Stimulated activated CD4-positive, alpha-beta T cell treated with anti-CD3 and anti-CD28 coated beads, Interleukin-4, amount 100 ng/mL, for 1 hour (primary cell): ENCODE measurements at places on chromosomes 16 and 17.

GRCh38 chr17:83055911-83056582, 23.4 kb upstream of the METRNL start:
- no peak for DNase-seq

DNA sequence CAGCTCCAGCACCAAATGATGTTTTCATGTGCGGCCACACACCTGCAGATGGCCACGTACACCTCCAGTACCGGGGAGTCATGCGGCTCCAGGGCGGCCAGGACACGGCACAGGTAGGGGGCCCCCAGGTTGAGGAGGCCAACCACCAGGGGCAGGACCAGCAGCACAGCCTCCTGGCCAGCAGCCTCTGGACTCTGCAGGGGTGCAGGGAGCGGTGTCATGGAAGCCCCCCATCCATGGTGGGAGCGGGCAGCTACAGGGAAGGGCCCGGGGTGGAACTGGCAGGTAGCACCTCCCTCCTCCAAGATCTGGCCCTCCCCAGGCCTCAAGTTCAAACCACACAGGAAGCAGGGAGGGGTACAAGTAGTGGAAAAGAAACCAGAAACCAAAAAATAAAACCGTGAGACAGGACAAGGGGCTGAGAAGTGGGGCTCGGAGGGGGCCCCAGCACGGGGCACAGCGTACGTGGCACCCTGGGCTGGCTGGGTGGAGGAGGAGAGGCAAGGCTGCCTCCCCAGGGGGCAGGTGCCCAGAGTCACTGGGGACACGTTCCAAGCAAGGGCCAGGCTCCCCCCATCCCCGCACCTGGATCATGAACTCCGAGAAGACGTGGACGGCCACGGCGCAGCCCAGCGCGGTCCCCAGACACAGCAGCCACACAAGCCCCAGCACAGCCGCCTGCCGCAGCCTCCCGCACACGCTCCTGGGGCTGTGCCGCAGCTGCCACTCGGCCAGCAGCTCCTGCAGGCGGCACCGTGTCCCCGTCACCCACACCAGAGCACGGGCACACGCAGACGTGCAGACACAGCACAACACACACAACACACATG, 7.4 kb downstream of the TMC6 start:
- peak; percentile 47 for DNase-seq

DNA sequence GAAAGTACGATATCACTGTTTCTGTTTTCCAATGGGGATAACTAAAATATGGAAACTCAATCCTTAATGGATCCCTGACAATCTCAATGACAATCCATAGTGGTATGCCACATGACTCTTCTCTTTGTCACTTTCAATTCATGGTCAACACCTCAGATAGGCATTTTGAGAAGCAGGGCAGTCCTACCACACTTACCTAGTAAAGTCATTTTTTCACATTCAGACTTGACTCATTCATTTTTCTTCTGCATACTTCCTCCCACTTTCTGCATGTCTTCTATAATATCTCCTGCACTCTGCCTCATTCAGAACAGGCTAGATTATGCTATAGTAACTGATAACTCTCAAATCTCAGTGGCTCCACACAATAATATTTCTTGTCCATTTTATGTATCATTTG, 117.5 kb downstream of the FTO start:
- DNase-seq = no peak

GRCh38 chr16:53991754-53992378, 287.9 kb downstream of the FTO start:
- no peak for DNase-seq

DNA sequence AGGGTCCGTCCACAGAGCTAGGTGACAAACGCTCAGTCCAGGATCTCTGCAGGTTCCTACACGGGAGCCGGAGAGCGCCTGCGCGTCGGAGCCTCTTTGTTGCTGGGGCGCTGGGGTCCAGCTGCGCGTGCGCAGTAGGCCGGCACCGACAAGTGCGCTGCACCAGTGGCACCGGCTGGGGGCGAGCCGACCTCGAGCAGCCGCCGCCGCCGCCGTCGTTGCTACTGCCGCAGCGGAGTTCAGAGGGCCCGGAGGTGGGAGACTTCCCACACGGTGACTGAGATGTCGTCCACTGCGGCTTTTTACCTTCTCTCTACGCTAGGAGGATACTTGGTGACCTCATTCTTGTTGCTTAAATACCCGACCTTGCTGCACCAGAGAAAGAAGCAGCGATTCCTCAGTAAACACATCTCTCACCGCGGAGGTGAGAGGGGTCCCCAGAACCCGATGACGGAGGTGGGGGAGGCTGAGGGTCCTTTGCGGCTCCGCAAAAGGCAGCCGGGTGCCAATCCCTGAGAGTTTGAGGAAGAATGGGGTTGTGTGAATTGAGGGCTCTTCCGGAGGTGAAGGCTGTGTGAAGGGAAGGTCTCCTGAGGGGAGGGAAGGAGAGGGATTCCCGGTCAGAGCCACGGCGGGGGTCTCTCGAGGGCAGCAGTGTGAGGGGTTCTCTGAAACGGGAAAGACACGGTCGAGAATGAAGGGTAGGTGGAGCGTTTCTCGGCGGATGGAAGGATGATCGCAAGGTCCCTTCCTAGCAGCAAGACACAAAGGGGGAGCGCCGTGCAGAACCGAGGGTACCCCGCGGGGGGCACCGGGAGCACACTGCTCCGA, at the start of gene GDPD1:
Gene GDPD1, plus strand, starts transcription at position 184 of the 831 bp plus-strand sequence. Its CDS starts 99 bp downstream, at position 283.
- peak; percentile 98 for DNase-seq

- DNase-seq = peak; percentile 39
These were observed 675.3 kb downstream of the MAF start for GRCh38 chr16:78925083-78925767.

DNA sequence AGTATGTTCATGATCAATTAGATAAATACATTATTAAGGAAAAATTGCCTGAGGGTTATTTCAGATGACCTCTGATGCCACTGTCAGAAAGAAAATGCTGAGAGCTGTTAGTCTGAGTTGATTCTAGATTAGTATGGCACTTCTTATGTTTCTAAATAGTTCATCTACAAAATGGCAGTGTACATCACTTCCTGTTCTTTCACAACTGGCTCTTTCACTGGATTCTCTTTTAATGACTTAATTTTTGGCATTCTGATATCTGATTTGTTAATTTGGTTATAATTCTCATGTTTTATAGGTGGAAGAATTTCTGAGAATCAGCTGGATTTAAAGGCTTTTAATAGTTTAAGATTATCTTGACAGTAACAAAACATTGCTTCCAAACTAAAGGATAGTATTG, 3.3 kb downstream of the TAOK1 start:
- no peak for DNase-seq

DNA sequence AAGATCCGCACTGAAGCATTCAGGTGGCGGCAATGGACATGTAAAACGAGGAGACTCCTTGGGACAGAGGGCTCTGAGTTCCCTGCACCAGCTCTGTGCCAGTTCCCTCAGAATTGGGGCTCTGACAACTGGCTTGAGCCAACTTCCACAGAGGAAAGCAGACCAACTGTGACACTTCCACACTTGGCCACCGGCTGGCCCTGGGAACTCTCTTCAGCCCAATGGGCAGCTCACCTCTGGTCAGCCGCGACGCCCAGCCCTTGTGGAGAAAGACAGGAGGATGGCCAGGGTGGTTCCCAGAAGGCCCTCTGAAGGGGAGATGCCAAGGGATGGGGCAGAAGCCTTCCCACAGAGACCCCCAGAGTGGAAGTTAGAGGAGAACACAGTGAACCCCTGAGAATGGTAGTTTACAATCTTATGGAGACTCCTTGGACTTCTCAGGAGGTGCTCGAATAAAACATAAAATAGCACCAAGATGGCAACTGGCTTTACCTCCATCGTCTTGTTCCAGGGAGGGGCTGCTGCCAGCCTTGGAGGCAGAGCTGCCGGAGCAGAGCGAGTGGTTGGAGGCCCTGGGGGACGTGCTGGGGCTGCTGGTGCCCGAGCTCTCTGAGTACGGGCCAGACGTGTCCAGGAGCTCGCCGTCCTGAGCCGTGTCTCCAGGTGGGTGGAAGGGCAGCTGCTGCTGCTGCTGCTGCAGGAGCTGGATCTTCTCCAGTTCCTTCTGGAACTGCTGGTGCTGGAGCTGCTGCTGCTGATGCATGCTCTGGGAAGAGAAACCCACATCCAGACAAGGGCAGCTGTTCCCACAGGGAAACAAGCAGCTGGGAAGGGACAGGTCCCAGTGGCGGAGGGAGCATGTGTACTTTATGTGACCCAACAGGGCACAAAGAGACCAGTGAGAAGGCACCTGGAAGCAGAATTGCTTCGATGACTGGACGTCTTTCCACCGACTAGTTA, 35.0 kb upstream of the ICAM2 start:
- DNase-seq = no peak

DNA sequence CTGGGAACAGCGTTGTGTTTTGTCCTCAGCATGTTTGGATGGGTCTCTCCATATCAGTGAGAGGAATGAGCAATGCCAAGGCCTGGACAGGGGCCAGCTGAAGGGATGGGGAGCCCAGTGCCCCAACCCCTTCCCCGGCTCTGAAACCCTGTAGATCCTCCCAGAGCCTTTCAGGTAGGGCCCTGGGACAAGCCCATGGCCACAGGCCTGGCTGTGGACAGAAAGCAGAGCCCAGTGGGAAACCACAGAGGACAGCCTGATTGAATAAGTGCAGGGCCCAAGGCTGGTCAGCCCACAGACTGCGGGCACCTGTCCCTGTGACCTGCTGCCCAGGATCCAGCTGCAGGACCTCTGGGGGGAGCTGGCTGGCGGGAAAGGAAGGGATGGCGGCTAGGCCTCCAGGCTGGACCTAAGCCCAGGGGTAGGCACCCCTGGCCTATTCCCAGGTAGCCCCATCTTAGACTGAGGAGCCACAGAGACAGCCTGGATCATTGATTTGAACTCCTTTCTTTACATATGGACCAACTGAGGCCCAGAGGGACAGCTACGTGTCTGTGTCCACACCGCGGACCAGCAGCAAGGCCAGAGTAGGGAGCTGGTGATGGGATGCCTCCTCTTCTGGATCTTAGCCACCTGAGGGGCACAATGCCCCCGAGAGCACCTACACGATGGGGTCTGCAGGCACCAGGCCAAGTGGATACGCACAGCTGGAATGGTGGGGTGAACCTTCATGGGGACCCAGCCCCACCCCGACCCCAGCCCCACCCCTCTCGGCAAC, 1.3 kb downstream of the CCDC102A start:
- DNase-seq = no peak

- no peak for DNase-seq
These were observed 6.7 kb upstream of the MT4 start for GRCh38 chr16:56558024-56558747.

DNA sequence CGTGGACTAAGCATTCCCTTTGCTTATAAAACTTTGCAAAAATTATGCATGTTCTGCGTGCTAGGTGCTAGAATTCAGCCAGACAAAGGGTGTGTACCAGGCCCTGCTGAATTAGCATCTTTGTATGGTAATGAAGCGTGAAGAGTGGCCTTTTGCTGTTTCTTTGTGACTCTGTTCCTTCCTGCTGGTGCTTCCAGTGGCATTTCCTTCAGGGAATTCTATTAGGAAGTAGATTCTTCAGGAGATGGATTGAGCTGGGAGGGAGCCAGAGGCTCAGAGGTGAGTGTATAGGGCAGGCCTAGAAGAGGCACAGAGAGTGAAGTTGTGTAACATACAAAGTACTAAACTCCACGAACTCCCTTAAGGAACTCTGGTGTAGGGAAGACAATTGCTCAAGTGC, 73.9 kb upstream of the ASIC2 start:
- no peak for DNase-seq

- no peak for DNase-seq
These were observed 72.7 kb downstream of the N4BP1 start for GRCh38 chr16:48537275-48537674.

GRCh38 chr17:4208238-4208637, 55.5 kb downstream of the ANKFY1 start:
- DNase-seq = no peak

- peak; percentile 22 for DNase-seq
These were observed 1.4 kb downstream of the HES7 start for GRCh38 chr17:8122422-8122923.

DNA sequence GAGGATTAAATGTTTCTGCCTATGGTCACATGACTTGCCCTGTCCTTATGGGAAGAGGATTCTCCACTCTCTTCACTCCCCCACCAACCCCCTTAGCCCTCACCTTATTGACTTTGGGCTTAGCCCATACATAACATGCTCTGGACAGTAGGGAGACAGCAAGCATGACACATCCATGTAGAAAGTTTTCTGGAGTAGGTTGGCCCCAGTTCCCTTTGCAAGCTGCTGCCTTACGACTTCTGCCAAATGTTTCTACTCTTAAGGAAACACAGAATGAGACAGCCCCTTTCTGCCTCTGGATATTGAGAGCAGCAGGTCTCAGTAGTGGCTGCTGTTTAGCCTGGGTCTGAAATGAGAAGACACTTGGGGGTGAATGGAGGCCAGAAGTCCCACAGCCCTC, 282.2 kb downstream of the MAP2K6 start:
- no peak for DNase-seq

- no peak for DNase-seq
These were observed 12.5 kb downstream of the PLLP start for GRCh38 chr16:57271867-57272495.

- peak; percentile 54 for DNase-seq
These were observed 594 bp downstream of the MAPK8IP3 start for GRCh38 chr16:1706386-1707192.

DNA sequence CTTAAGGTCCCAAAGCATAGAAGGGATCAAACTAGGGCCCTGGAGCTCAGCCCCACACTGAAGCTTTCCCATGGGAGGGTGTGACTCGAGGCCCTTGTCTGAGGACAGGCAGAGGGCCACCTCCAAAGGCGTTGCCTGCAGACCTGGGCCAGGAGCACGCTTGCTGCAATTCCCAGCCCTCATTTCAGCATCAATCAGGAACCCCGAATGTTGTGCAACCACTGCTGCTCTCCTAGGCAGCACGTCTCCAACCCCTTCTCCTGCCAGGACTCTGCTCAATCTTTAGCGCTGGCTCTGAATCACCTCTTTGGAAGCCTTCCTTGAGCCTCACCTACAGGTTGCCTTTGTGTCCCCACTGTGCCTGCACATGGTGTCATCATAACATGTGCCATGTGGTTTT, 14.0 kb upstream of the ATP2C2 start:
- no peak for DNase-seq

DNA sequence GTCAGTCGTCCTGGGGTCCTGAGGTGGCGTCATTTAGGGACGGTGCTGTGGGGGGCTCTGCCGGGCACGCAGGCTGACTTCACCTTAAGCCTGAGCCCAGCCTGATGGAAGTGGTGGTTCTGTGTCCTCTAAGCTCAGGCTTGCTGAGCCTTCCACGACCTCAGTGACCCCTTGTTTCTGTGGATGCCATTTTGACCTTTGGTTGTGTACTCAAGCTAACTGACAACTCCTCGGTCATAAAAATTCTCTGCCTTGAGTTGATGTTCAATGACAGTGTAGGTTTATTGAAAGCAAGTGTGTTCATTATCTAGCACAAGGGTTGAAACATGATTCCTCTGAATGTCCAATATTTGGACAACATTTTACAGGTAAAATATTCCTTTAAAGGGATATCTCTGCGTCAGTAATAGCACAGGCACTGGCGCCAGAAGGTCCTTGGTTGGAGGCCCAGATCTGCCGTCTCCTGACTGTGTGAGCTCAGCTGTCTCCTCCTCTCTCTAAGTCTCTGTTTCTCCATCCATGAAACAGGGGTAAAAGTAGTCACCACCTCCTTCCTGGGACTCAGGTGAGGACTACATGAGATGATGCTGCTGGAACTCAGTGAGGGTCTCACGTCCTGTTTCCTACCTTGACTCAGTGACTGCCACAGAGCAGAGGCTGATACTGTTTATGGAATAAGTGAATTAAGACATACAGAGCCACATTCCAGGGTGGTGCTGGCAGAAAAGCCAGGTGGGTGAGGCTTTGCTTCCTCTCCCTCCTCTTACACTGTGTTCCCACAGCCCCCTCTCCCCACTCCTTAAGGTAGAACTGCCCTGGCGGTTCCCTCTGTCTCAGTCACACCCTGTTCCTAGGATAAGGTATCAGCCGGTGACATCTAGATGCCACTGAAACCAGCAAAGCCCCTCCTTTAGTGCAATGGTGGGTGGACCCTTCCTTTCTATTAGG, 75.7 kb downstream of the IRF8 start:
- no peak for DNase-seq
